ENCODE measurements at places on chromosomes 3 and 15.

DNA sequence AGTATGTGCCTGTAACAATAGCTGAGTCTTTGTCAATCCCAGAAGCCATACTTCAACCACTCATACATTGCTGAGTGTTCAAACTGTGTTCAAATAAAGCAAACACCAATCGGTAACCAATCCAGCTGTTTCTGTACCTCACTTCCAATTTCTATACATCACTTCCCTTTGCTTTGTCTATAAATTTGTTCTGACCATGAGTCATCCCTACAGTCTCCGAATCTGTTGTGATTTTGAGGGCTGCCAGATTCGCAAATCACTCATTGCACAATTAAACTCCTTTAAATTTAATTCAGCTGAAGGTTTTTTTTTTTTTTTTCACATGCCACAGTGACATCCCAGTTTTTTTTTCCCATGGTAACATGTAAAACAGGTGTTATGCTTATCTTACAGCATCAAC lies 870.3 kb downstream of the NAALADL2 start:
- no peak for DNase-seq

GRCh38 chr3:133926736-133927539 lies 31.3 kb upstream of the RAB6B start:
- DNase-seq = no peak

DNA sequence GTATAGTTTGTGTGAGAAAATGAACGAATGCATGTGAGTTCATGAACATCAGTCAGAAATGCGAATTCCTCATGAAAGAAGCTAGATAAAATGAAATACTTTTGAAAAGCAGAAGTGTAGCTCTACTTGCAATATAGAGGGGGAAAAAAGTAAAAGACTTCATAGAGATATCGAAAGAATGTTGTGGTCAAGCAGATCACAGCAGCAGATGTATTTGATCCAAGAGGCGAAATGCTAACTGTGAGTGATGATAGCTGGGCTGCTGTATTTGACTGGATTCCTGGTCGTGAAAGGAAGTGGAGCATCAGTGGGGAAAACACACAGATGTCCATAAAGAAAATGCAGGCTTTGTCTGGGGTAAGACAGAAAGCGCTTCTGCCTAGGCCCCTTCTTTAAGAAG lies 112.4 kb downstream of the ADAMTSL3 start:
- no peak for DNase-seq

DNA sequence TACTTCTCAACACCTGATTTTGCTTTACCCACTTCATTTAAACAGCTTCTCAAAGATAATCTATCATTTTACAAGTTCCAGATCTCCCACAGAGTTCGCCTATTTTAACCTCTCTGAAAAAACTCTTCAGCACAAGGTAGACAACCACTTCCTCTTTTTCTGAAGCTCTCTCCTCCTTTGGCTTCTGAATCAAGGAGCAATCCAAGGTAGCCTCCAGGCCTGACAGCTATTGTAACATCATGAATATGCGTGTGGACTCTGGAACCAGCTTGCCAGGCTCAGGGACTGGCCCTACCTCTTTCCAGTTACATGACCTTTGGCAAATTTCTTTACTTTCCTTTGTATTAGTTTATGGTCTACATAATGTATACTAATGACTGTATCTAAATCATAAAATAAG lies 405.9 kb upstream of the ZNF385D start:
- DNase-seq = no peak

DNA sequence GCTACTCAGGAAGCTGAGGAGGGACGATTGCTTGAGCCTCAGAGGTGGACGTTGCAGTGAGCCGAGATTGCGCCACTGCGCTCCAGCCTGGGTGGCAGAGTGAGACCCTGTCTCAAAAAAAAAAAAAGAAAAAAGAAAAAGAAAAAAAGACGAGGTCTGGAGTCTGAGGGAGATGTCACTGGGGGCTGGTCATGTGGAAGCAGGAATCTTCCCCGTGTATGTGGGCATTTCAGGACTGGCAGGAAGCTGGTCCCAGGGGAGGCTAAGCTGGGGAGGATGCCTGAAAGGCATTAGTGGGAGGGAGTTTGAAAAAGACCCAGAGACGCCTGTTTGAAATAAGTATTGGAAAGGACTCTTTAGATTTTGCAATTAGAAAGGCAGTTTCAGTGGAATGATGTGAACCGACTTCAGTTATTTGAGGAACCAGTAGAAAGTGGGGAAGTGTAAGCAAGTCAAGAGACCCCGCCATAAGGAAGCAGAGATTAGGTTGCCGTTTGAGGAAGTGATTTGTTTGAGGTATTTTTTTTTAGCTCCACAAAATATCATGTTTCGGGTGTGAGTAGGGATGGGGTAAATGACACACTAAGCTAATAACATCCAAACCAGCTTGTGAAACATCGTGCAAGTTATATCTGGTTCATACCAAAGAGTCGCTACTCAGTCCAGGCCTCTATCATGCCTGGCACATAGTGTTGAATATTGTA lies 55.5 kb downstream of the ST6GAL1 start:
- DNase-seq = no peak

DNA sequence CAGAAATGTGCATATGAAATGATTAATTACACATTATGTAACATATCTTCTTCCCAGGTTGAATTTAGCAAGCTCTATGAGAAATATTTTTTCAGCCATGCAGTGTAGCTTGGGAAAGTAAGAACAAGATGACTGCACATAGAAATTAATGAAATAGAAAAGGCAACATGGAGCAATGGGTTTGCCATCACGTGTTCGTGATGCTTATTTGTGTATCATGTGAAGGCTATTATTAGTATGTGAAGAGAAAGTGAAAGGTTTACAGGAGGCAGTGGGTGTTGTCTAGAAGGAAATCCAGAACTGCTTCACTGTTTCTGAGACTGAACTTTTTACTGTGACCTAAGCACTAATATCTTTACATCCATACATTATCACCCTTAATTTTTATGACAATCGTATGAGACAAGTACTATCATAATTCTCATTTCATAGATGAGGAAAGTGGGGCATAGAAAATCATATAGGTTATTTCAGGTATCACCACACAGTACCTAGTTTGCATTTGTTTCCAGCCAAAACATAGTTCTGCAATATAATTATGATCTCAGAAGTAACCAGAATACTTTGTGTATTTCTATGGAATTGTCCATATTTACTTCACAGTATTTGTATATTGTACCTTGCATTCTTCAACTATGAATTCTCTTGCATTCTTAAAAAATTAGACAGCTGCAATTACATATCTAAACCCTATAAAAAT lies 14.9 kb downstream of the SERPINI1 start:
- DNase-seq = no peak

- DNase-seq = no peak
These were observed 26.8 kb upstream of the THBS1 start for GRCh38 chr15:39553947-39554693.

DNA sequence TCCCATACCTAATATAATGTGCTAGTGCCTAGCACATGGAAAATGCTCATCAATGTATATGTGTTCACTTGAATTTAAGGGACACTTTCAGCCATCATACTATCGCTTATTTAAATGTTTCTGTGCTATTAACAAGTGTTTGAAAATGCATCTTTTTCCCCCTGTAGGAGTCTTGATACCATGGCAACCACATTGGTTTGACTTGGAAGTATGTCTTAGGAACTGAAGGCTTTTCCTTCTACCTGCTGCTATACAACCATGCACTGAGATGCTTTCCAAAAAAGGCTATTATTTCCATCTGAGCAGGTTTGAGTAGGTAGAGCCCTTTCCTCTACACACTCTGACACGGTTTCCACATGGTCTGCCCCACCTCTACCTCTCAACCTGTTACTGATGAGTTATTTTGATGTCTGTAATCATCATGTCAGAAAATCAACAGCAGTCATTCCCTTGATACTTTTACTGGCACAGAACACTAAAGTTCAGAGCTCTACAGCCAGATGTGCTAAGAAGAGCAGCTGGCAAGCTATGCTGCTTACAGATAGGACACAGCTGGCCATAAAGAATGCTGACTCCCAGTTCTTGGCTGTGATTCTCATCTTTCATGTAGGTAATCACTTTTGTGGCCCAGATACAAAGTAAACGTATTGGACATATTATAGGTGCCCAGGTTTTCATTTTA lies 59.3 kb downstream of the RYR3 start:
- no peak for DNase-seq

DNA sequence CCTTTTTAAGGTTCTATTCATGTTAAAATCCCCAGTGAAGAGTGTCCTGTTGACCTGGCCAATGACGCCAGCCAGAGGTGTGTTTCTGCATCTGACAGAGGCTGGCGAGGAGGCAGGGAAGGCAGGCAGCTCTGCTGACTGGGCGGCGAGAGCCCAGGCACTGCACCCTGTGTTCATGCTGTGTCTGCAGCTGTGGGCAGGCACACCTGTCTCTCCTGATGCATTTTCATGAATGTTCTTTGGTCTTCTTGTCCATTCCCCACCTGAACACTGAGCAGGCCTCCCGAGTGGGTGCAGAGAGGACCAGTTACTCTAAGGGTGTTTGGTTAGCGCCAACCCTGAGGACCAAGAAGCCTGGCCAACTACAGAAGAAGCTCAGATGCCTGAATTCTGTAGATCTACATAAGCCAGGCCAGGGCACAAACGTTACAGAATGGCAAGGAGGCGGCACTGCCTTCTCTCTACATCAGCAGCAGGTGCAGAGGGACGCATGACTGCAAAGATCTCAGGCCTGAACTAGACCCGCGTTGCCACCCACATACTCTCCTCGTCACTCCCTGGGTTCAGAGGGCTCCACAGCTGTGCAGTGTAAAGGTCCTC lies 233.7 kb downstream of the OCA2 start:
- DNase-seq = no peak

DNA sequence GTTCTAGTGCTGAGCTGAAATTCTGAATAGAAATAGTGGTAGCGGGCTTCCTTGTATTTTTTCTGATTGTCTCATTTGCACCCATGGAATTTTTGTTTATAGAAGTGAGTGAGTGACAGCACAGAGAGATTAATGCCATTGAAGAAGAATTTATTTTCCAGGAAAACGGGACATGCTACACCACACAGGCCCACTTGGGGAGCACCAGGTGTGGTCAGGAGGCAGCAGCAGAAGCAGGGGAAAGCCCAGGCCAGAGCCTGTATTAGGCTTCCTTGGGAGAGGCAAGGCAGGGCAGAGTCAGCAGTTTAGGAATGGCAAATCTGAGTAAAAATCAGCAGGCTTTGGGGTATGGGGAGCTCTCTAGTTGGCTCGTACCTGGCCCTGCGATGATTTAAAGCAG lies 88.4 kb upstream of the ATP11B start:
- no peak for DNase-seq

DNA sequence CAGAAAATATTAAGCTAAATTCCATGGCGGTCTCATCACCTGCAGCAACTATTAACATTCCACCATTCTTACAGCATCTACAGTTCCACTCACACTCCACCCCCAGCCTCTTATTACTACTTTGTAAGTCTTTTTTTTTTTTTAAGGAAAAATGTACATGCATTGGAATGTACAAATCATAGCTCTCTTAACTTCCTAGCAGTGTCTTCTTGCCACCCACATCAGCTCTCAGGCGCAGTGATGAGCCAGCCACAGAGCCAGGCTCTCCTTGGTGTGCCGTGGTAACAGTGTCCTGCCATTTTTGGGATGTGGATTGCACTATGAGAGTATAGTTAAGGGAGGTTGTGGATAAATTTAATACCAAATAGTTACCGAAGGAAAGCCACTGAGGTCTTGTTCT lies 17.8 kb downstream of the ABHD17C start:
- DNase-seq = no peak

DNA sequence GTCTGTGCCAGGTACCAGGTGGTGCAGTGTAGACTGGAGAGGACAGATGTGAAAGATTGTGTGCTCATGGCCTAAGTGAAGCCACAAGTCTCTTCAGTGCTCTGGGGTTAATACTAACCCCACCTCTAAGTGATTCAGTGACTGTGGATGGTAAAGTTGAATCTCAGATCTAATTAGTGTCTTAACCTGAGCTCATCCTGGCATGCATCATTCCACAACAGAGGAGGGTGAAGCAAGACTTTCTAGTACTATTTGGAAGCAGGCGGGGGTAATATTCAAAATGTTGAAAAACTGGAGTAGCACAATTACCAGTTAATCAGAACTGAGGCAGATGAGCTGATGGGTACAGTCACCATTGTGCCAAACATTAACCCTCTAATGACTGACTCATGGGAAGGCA lies 2.8 kb upstream of the MESD start:
- no peak for DNase-seq

DNA sequence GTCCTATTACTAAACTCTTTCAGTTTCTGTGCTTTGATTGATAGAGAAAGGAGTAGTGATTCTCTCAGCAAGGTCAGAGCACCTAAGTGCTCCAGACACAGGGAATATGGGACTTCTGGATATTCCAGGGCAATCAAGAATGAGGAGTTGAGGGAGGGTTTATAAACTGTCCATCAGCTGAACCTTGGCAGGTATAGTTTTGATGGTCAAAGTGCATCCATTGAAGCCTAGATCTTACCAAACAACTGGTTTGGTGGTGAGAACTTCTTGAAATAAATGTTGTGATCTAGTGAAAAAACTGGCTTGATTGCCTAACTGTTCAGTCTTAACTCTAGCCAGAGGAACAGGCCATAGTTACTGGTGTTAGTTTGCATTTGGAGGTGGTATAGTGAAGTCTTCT lies 207.0 kb upstream of the ONECUT1 start:
- DNase-seq = no peak

DNA sequence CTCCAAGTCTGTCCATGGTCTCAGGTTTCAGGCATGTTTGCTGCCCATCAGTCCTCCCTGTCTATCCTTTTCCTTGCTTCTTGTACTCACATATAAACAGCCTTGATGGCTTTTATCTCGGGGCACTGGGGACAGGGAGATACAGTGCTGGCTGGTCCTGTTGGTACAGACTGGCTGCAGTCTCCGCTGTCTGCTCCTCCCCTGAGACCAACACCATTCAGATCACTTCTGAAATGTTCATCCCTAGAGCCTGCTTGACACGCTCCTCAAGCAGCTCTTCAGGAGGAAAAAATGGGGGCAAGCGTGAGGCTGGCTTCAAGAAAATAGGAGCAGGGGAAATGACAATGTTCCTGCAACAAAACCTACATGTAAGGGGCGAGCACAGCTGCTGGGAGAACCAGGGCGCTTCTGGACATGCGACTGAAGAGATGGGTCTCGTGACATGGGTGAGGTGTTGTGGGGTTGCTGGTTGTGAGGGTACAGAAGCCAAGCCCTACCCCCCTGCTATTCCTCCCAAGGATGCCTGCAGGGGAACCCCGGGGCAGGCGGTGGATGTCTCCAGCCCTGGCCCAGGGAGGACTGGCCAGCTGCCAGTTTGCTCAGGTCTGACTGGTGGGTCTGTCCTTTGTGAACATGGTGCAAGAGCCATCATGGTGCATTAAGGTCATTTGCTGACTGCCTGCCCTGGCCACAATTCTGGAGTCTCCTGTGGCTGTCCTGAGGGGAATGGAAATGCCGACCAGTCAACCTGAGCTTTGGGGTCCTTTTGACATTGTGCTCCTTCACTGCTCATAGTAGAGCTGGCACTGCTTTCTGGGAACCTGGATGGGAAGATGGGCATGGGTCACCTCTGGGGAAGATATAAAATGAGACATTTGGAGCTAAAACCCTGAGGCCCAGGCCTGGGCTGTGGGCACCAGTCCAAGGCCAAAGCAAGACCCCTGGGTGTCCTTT lies 40.1 kb downstream of the KY start:
- DNase-seq = no peak

DNA sequence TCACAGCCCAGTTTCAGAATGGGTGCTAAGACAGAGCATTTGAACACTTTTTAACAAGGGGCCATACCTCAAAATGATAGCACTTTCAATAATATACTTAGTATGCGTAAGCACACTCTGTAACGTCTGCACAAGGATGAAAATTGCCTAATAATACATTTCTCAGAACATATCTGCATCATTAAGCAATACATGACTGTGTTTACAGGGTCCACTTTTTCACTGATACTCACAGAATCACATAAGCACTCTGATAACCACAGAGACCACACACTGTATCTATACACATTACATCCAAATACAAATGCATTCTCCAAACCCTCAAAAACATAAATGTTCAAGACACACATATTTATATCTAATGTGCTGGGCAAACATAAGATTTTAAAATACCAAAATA lies 79.8 kb downstream of the NR1I2 start:
- DNase-seq = no peak
